ENCODE measurements at places on chromosomes 2 and 18.
A peak's percentile ranks its signal among the peaks of the same experiment; 100 is the strongest.

- no peak for DNase-seq
Observed at GRCh38 chr2:111618226-111618977, 265.6 kb downstream of the ANAPC1 start.

GRCh38 chr2:70987386-70987785, 7.3 kb downstream of the TEX261 start:
- no peak for DNase-seq

- DNase-seq: peak; percentile 97
Observed at GRCh38 chr18:3447895-3448837, 1.8 kb upstream of the TGIF1 start.

DNA sequence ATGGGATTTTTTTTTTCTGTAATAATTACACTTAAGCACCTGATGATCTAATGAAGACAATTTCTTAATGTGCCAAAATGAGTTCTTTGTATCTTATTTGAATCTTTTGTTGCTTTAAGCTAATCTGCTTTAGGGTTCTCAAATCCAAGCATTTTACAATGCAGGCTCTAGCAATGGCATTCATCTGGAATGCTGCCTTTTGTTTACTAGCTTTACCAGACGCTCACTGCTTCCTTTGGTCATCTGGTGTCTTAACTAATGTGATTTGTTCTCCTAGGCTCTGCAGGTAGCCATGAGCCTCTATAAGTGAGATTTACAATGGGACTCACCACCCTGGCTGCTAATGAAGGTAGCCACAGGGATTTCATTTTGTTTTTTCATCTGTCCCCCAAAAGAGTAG, 100.3 kb downstream of the GREB1L start:
- no peak for DNase-seq

GRCh38 chr2:184597571-184597991, 748 bp upstream of the ZNF804A start:
- peak; percentile 62 for DNase-seq

GRCh38 chr2:230941202-230942180, 16.4 kb upstream of the GPR55 start:
- no peak for DNase-seq
